A549 treated with DMSO at 1 μM for 4 hours (cell line): ENCODE measurements at places on chromosomes 6 and 20. TPM values are rescaled to one million over a fixed set of nuclear protein-coding genes. Genes with fewer than 3 reads are reported as not detected.

Gene SPATS1
- total RNA-seq = not detected in 5 replicates

Gene EYS
- total RNA-seq = 0.05 to 0.08 TPM (median 0.05 TPM) in 3 of 5 replicates, not detected in the others

Gene IL17A
- total RNA-seq = not detected in 5 replicates

Gene SKIC2
- 22.6 to 27.8 TPM (median 24.2 TPM) in 5 replicates for total RNA-seq

Gene METTL24
- total RNA-seq = not detected in 5 replicates

Gene SPTLC3
- total RNA-seq = 0.06 to 0.17 TPM (median 0.08 TPM) in 5 replicates

Gene PAX1
- total RNA-seq = 0.05 TPM in 1 of 5 replicates, not detected in the others

Gene CENPW
- total RNA-seq = 32.5 to 43.6 TPM (median 41.4 TPM) in 5 replicates

Gene FAM209B
- 0.30 to 0.62 TPM (median 0.50 TPM) in 4 of 5 replicates, not detected in the other for total RNA-seq

Gene HLA-F
- 3.9 to 5.1 TPM (median 4.4 TPM) in 5 replicates for total RNA-seq

Gene AK9
- 0.94 to 1.8 TPM (median 1.2 TPM) in 5 replicates for total RNA-seq
